ENCODE measurements at places on chromosomes 3 and 15. TPM values are rescaled to one million over a fixed set of nuclear protein-coding genes. Genes with fewer than 3 reads are reported as not detected.

GRCh38 chr3:185712337-185712736 is 112.5 kb downstream of the IGF2BP2 start:
- H3K27ac ChIP-seq = no peak overlapping the region
- H3K4me1 ChIP-seq = peaks cover 13% of the 10 kb centered on the region
- no peak for DNase-seq
- H3K4me3 ChIP-seq = no peak overlapping the region
- H3K27me3 ChIP-seq = no peaks in the 10 kb centered on the region

GRCh38 chr3:48698891-48699290 is 13.2 kb upstream of the NCKIPSD start:
- peaks cover 9% of the 10 kb centered on the region for H3K4me1 ChIP-seq
- DNase-seq = no peak
- no peaks in the 10 kb centered on the region for H3K27me3 ChIP-seq
- H3K4me3 ChIP-seq = no peak overlapping the region
- peaks cover 18% of the 10 kb centered on the region for H3K36me3 ChIP-seq

Gene CA12
- 8.5 TPM for total RNA-seq

Gene CNTN4
- total RNA-seq = 30.7 TPM

Gene DUOX1
- 363 TPM for total RNA-seq

Gene ENTPD3
- total RNA-seq = 6.1 TPM

- no peaks in the 10 kb centered on the region for H3K27me3 ChIP-seq
- H3K4me1 ChIP-seq = no peaks in the 10 kb centered on the region
- DNase-seq = peak; percentile 69
- H3K36me3 ChIP-seq = no peaks in the 10 kb centered on the region
- H3K4me3 ChIP-seq = no peak overlapping the region
These were observed 142.6 kb downstream of the PLCL2 start for GRCh38 chr3:17027318-17027717.

Gene ZPLD1
- not detected for total RNA-seq

Gene NUP210
- 11.1 TPM for total RNA-seq

DNA sequence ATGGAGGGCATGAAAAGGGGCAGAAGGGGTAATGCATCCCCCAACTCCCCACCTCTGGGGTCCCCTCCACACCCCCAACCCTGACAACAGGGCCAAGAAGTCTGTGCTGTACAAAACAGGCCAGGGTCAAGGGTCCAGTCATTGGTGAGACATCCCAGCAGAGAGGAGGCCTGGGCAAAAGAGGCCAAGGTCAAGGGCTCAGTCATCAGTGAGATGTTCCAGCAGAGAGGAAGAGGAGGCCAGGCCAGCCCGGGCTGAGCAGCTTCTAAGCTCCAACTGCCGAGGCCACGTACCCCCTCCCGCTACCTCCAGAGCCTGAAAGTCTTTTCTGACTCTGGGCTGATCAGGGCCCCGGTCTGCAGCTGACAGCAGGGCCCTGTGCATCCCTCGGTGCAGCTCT is 52.4 kb downstream of the LHFPL4 start:
- no peak overlapping the region for H3K27ac ChIP-seq
- H3K4me3 ChIP-seq = no peak overlapping the region
- peaks cover 6% of the 10 kb centered on the region for H3K4me1 ChIP-seq
- no peaks in the 10 kb centered on the region for H3K36me3 ChIP-seq
- peaks cover 11% of the 10 kb centered on the region for H3K27me3 ChIP-seq
- no peak for DNase-seq

Gene GRIP2
- 1.1 TPM for total RNA-seq

DNA sequence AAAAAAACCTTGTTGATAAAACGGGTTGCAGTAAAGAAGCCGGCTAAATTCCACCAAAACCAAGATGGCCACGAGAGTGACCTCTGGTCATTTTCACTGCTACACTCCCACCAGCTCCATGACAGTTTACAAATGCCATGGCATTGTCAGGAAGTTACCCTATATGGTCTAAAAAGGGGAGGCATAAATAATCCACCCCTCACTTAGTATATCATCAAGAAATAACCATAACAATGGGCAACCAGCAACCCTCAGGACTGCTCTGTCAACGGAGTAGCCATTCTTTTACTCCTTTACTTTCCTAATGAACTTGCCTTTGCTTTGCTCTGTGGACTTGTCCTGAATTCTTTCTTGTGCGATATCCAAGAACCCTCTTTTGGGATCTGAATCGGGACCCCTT is 14.4 kb upstream of the CDC25A start:
- no peaks in the 10 kb centered on the region for H3K36me3 ChIP-seq
- no peak overlapping the region for H3K27ac ChIP-seq
- H3K27me3 ChIP-seq = no peaks in the 10 kb centered on the region
- H3K4me3 ChIP-seq = no peak overlapping the region
- H3K4me1 ChIP-seq = no peaks in the 10 kb centered on the region

DNA sequence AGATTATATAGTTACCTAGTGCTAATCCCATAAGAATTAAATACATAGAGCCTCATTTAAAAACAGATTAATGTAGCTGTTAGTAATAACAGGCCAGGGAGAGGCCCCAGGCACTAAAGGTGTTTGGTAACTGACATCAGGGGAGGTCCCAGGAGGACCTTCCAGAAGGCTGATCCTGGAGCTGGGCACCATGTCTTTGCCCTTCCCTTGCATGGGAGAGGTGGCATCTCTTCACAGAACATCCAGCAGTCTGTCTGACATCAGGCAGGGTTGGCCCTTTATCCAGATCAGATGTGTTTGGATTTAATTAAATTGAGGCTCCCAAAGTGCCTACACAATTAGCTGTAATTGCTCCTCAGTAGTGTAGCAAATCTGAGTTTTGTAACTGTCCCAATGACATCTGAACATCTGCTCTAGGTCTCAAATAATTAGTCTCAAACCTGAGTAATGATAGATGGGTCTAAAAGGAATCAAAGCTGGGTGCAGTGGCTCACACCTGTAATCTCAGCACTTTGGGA is 53.0 kb downstream of the RLBP1 start:
- no peak overlapping the region for H3K4me3 ChIP-seq
- peaks cover 22% of the 10 kb centered on the region for H3K4me1 ChIP-seq
- peaks cover 10% of the 10 kb centered on the region for H3K36me3 ChIP-seq

GRCh38 chr15:49927189-49927861 is 191.7 kb downstream of the ATP8B4 start:
- no peak overlapping the region for H3K27ac ChIP-seq
- H3K27me3 ChIP-seq = no peaks in the 10 kb centered on the region
- H3K4me1 ChIP-seq = no peaks in the 10 kb centered on the region
- H3K4me3 ChIP-seq = no peak overlapping the region
- no peaks in the 10 kb centered on the region for H3K36me3 ChIP-seq

Gene IL17RD
- 4.8 TPM for total RNA-seq

Data from lung (tissue), 17 donors.